Stimulated activated CD4-positive, alpha-beta T cell treated with anti-CD3 and anti-CD28 coated beads, Interleukin-4, amount 100 ng/mL, for 4 hours (primary cell): ENCODE measurements at places on chromosomes 4 and X.

GRCh38 chr4:98939438-98939837 is 10.5 kb upstream of the EIF4E start:
- no peak for DNase-seq

DNA sequence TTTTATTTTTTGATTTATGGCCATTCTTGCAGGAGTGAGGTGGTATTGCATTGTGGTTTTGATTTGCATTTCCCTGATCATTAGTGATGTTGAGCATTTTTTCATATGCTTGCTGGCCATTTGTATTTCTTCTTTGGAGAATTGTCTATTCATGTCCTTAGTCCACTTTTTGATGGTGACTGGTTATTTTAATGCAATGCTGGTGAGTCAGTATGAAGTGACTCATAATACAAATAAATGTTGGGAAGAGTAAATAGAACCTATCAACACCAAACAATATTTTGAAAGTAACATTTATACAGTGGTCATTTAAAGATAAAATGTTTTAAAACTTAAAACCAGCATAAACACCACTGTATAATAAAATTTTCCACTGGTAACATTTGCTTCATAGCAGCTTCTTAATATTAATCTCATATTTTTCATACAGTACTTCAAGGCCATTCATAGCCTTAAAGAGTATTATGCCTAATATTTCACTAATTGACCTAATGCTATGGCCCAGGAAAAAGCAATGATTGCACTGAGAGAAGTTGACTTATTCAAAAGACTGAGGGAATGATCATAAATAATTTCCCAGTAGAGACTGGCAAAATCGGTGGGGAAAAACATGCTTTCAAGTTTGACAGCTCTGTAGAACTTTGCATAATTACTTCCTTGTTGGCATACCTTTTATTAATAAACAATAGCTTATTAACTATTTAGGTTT is 33.9 kb downstream of the CASK start:
- no peak for DNase-seq

- DNase-seq = no peak
These were observed 23.4 kb upstream of the CFAP299 start for GRCh38 chr4:80312124-80312523.

- DNase-seq = no peak
These were observed 15.7 kb upstream of the MSX1 start for GRCh38 chr4:4843635-4844291.

GRCh38 chrX:38774249-38774648 is 27.0 kb upstream of the MID1IP1 start:
- no peak for DNase-seq

DNA sequence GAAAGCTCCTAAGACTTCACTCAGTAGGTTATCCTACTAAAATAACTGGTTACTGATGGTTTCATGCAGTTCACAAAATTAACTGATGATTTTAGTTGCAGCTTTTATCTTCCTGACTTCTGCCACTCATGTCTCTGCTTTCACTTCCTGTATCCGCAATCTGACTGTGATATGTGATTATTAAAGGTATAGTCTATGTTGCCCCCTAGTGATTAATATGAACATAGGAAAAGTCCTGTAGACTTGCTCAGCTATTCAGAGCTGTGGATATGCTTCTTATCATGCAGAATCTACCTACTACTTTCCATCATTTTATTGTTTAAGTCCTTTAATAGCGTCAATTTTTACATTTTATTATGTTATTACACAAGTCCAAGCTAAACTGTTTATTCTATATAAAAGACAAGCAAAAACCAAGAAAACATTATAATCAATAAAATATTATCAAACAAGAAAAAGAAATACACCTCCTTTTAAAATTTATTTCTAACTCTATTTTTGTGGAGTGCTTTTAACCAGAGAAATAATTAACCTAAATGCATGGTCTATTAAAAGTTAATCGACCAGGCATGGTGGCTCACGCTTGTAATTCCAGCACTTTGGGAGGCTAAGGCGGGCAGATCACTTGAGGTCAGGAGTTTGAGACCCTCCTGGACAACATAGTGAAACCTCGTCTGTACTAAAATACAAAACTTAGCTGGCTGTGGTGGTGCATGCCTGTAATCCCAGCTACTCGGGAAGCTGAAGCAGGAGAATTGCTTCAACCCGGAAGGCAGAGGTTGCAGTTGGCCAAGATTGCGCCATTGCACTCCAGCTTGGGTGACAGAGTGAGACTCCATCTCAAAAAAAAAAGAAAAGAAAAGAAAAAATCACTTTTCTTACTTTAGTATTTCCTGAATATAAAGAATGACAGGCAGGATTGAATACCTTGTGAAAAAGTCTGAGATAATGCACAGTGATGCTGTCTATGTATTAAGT is 40.4 kb upstream of the TLR2 start:
- no peak for DNase-seq

GRCh38 chrX:120791013-120791643 is 84.5 kb downstream of the CT47B1 start:
- no peak for DNase-seq

GRCh38 chr4:52983563-52984303 is 121.6 kb downstream of the RASL11B start:
- no peak for DNase-seq

GRCh38 chr4:106017975-106018374 is 122.7 kb downstream of the NPNT start:
- no peak for DNase-seq

GRCh38 chrX:52983321-52984000 is 25.1 kb upstream of the FAM156A start:
- no peak for DNase-seq

- DNase-seq = no peak
These were observed 89.0 kb downstream of the SH3KBP1 start for GRCh38 chrX:19798423-19798822.

- no peak for DNase-seq
These were observed 203.0 kb upstream of the GEMIN8 start for GRCh38 chrX:14232688-14233087.

GRCh38 chrX:136029766-136030165 is 44.5 kb downstream of the SLC9A6 start:
- no peak for DNase-seq

DNA sequence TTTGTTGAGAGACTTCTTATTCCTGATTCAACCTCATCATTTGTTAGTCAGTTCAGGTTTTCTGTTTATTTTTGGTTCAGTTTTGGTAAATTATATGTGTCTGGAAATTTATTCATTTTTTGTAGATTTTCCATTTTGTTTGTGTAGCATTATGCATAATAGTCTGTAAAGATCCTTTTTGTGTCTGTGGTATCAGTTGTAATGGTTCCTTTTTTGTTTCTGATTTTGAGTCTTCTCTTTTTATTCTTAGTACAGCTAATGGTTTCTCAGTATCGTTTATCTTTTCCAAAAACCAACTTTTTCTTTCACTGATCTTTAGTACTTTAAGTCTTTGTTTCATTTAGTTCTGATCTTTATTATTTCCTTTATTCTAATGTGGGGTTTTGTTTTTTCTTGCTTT is 61.4 kb downstream of the NWD2 start:
- DNase-seq = no peak

- DNase-seq = no peak
These were observed 239.4 kb upstream of the STK26 start for GRCh38 chrX:131783555-131784308.

GRCh38 chr4:56405016-56405415 is 17.7 kb upstream of the AASDH start:
- no peak for DNase-seq

DNA sequence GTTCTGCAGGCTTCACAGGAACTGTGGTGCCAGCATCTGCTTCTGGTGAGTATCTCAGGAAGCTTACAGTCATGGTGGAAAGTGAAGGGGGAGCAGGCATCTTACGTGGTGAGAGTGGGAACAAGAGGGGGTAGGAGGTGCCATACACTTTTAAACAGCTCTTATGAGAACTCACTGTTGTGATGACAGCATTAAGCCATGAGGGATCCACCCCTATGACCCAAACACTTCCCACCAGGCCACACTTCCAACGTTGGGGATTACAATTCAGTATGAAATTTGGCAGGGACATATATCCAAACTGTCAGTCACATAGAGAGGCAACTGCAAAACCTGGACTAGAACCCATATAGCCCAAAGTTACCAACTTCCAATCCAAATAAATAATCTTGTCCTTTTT is 43.1 kb upstream of the ZCCHC12 start:
- no peak for DNase-seq

- no peak for DNase-seq
These were observed 36.3 kb downstream of the ARSD start for GRCh38 chrX:2892816-2893215.

DNA sequence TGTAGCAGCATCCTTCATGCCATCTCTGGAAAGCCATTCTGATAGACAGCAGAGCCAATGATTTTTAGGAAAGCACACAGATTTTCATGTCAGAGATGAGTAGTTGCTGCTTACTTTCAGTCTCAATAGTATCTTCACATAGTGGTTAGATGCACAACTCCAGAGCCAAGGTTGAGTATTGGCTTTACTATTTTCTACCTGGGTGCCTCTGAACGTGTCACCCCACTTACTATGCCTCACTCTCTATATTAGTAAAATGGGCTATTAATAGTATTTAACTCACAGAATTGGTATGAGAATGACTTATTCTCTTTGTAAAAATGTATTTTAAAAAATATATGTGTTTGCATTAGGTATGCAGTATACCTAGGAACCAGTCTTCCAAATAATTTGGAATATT is 108.8 kb upstream of the STIM2 start:
- no peak for DNase-seq

DNA sequence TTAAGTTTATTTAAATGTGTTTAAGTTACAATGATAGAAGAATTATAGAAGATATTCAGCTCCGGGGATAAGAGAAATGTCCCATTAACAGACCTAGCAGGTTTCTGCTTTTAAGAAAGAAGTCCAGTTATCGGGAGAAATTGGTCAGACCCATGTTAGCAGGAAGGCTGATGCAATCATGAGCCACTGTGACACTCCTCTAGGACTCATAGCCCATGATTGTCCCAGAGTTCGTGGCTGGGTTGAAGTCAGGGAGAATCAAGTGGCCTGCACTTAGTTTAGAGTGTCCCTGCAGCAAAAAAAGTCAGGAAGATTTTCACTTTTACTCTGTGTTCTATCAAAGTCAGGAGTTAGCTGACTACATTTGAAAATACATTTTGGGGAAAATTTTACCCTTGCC is 72.0 kb downstream of the TMEM144 start:
- DNase-seq = no peak

GRCh38 chrX:1416965-1417760 is 25.2 kb upstream of the SLC25A6 start:
- no peak for DNase-seq
